ENCODE measurements at places on chromosomes 6 and 20. TPM values are rescaled to one million over a fixed set of nuclear protein-coding genes. Genes with fewer than 3 reads are reported as not detected.

TRIM31 gene
- total RNA-seq: under 0.01 TPM

HLA-DPA1 gene
- total RNA-seq: 0.14 TPM

WFDC5 gene
- 0.64 TPM for total RNA-seq

COMMD7 gene
- total RNA-seq: 16.1 TPM

GPR6 gene
- not detected for total RNA-seq

COL19A1 gene
- not detected for total RNA-seq

DLK2 gene
- total RNA-seq: 4.8 TPM

F13A1 gene
- not detected for total RNA-seq

STX11 gene
- 0.68 TPM for total RNA-seq

DHX16 gene
- total RNA-seq: 43.7 TPM

TMEM170B gene
- 0.34 TPM for total RNA-seq

TLDC2 gene
- not detected for total RNA-seq

TREM2 gene
- 1.4 TPM for total RNA-seq

PTK7 gene
- 68.4 TPM for total RNA-seq

ZSCAN23 gene
- total RNA-seq: 1.7 TPM

SHLD1 gene
- 4.1 TPM for total RNA-seq

HLA-DMB gene
- total RNA-seq: not detected

SAMD10 gene
- 4.8 TPM for total RNA-seq

PPIL6 gene
- total RNA-seq: 21.2 TPM

DNAH8 gene
- under 0.01 TPM for total RNA-seq

IL17A gene
- not detected for total RNA-seq

MEI4 gene
- under 0.01 TPM for total RNA-seq

LINC00237 gene
- total RNA-seq: not detected

All from nasal cavity respiratory epithelium epithelial cell of viscerocranial mucosa (primary cell).